ENCODE measurements at places on chromosomes 11 and 22.

DNA sequence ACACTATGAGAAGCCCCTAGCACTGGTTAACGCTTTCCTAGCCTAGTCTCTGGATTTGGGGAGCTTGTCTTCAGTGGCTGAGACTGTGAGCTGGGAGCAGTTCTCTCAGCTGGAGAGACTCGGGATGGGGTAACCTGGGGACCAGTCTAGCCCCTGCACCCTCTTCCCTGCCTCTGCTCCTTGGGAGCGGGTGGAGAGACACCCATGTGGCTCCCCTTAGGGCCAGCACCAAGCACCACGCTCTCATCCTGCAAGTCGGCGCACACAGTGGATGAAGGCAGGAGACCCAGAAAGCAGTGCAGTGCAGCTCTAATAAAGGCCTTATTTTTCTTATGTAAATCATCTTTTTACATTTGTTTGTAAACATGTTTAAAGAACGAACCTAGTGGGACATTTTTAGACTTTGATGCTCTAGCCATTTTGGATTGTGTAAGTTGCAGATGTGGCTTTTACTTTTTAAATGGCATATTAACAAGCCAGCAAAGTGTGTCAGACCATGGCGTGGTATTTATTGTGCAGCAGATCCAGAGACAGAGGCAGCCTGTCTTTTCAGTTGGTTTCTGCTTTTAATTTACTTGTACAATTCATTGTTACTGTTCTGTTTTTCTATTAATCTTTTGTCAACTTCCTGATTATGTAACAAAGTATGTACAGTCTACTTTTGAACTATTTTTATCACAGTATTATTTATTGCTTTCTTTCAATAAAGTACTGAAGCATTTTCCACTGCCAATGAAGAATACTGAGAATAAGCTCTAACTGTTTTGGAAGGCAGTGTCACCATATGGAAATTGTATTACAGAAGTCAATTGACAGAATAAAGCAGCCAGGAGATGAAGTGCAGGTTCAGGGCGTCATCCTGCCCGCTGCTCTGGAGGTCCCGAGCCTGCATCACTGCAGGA is 14.4 kb upstream of the CTTN start:
- no peak for DNase-seq

GRCh38 chr11:73204711-73205121 is 13.4 kb upstream of the P2RY2 start:
- DNase-seq: no peak

GRCh38 chr22:19871845-19872778 is 17.4 kb upstream of the GNB1L start:
- no peak for DNase-seq

GRCh38 chr11:2204361-2205213 is 33.0 kb upstream of the TH start:
- no peak for DNase-seq

DNA sequence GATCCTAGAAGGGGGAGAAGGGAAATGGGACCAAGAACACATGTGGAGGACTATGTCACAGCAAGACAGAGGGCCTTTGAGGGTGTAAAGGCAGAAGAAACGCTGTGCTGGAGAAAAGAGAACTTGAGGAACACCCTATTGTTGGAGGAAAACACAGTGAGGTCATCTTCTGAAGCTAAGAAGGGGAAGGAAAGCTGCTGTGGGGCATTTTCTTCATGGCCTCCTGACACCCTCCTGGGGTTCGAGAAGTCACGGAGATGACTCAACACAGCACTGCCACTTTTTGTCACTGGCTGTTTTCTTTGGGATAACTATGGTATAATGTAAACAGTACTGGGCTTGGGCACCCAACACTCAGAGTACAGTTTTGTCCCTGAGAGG is 492.6 kb upstream of the CADM1 start:
- no peak for DNase-seq

DNA sequence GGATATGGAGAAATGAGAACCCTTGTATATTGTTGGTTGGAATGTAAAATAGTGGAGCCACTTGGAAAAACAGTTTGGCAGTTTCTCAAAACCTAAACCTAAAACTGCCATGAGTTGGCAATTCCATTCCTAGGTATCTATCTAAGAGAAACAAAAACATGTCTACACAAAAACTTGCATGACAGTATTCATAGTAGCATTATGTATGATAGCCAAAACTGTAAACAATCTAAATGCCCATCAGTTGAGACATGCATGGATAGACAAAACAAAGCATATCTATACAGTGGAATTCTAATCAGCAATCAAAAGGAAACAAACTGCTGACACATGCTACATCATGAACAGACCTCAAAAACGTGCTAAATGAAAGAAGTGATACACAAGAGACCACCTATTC is 34.9 kb downstream of the TRAF6 start:
- no peak for DNase-seq

DNA sequence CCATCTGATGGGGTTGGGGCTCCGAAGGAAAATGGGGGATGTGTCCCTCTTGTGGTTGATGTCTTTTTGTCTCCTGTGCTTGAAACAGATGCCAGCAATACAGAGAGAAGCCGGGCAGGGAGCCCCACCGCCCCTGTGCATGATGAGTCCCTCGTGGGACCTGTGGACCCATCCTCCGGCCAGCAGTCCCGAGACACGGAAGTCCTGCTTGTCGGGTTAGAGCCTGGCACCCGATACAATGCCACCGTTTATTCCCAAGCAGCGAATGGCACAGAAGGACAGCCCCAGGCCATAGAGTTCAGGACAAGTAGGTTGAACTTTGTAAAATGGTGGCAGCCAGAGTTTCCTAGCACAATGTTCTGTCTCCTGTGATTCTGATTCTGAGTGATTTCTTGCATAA is 91.7 kb upstream of the OR4B1 start:
- DNase-seq: no peak

DNA sequence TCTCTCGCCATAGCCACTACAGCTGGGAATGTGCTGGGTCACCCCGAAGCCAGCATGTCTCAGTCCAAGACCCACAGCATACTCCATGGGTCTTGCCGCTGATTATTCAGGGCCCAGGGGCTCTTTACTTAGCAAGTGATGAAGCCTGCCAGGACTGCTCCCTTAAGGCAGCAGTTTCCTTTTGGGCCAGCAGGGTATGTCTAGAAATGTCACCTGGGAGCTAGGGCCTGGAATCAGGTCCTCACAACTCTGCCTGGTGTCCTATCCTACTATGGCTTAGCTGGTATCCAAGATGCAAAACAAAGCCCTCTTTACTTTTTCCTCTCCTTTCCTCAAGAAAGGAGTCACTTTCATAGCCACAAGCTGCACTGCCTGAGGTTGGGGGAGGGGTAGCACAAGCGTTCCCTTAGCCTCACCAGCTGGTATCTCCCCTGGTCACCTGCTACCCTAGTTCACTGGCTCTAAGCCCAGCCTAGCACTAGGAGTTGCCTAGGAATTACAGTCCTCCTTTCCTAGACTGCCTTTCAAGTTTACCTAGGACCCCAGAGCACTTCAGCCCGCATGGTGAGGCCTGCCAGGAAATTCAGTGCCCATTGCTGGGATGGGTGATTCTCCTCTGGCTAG is 22.6 kb upstream of the NCR3LG1 start:
- DNase-seq: no peak

DNA sequence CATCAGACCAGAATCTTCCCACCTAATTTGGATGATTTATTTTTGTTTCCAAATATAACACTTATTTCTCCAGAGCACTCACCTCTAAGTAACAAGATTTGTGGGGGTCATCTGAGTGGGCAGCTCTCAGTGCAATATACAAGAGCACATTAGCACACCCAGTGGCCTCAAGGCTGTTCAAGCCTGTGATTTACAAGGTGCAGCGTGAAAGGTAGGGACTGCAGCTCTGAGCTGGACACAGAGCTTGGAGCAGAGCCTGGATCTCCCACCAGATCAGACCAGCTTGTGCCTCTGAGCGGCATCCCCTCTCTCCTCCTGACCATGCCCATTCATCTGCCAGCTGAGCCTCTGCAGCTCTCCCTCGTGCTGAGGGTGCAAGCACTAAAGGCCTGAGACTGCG is 323.3 kb upstream of the ZC3H12C start:
- no peak for DNase-seq

DNA sequence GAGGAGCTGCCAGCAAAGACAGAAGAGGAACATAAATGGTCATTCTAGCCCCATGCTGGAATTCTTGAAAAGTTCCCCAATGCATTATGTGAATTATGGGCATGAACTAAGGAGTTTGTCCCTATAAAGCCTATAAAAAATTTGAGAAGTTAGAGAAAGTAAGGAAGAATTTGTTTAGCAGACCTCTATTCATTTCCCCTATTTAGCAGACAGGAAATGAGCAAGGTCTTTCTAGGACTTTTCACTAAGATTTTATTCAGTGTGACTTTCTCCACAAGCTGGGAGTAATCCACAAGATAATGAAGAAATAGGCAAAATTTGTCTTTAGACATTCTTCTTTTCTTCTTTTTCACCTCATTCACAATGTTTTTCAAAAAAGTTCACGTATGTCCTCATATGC is 20.0 kb downstream of the PRRG4 start:
- no peak for DNase-seq

DNA sequence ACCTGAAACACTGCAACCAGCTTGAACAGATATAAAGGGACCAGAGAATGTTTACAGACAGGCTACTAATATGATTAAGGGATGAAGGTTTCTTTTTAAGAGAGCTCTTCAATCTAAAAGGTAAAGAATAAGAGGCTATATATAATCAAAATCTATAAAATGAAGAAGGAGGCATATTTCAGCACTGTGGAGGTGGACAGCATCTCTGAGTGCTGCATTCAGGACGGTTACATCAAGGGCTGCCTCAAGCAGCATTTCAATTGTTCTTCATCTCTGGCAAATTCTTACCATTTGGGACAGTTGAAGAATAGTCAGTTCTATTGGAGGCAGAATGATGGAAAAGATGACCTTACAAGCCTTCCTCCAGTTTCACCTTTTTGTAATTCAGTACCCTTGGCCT is 139.6 kb upstream of the LMO1 start:
- DNase-seq: no peak

DNA sequence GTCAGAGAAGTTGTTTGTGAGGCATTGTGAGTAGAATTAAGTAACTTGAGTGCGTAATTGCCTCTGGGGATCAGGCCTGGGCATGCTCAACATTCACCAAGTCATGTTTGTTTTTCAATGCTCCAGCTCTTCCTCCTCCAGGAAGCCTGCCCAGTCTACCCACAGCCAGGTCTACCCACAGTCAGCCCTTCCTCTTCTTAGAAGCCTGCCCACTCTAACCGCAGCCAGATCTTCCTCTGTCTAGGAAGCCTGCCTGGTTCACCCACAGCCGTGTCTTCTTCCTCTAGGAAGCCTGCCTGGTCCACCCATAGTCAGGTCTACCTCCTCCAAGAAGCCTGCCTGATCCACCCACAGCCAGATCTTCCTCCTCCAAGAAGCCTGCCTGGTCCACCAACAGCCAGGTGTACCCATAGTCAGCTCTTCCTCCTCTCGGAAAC is 25.0 kb downstream of the LRP5 start:
- no peak for DNase-seq

GRCh38 chr11:120698918-120699317 is 187.4 kb downstream of the GRIK4 start:
- DNase-seq: no peak

- DNase-seq: peak; percentile 8
Observed at GRCh38 chr22:27885977-27886842, 32.8 kb downstream of the PITPNB start.

DNA sequence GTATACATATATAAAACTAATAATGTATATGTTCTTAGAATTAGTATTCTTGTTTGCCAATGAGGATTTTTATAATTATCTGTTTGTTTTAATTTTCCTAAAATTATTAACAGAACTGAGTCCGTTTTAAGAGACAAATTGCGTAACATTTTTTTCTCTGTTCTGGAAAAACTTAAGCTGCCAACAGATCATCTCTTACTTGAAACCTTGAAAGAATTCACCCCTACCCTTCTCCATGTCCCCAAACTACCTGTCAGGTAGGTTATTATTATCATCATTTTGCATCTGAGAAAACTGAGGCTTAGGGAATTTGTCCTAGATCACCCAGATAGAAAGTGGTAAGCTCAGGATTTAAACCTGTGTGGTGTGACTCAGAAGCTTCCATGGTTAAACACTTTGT is 14.7 kb downstream of the SLC5A4 start:
- no peak for DNase-seq

- no peak for DNase-seq
Observed at GRCh38 chr11:109305009-109305408, 117.0 kb upstream of the C11orf87 start.

- no peak for DNase-seq
Observed at GRCh38 chr11:69321877-69322361, 28.0 kb downstream of the MYEOV start.

- no peak for DNase-seq
Observed at GRCh38 chr11:400241-400689, 6.3 kb downstream of the PKP3 start.

- no peak for DNase-seq
Observed at GRCh38 chr11:70647188-70648166, 249.1 kb downstream of the CTTN start.

DNA sequence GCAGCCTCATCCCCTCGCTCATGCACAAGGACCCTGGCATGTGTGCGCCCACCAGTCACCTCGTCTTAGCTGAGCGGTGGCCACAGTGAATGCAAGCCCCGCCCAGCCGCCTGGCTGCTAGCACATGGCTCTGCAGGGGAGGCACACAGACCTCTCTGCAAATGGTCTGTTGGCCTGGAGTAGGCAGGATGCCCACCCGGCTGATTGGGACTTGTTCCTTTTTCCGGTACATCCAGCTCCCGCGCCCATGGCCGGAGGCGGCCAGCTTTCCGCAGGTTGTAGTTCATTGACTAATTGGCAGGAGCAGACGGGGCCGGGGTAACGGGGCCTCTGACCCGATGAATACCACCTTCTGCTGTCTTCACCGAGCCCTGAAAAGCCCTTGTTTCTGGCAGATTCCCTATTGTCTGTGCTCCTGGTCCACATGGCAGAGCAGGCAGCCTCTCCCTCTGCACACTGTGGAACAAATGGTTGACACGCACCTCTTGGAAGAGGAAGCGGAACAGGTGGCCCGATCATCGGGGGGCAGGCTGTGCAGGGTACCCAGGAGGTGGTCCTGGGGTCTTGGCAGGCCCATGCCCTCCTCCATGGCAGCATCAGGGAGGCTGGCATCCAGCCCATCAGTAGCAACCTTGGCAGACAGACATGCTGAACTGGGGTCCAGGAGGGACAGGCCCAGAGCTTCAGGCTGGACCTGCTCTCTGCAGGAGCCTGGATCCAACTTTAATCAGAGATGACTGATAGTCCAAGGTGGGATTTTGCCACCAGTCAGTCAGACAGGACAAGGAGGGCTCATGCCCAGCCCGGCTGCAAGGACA is 1512.0 kb downstream of the BRD1 start:
- DNase-seq: no peak

GRCh38 chr22:37817705-37818408 is 5.3 kb upstream of the GALR3 start:
- peak; percentile 81 for DNase-seq

DNA sequence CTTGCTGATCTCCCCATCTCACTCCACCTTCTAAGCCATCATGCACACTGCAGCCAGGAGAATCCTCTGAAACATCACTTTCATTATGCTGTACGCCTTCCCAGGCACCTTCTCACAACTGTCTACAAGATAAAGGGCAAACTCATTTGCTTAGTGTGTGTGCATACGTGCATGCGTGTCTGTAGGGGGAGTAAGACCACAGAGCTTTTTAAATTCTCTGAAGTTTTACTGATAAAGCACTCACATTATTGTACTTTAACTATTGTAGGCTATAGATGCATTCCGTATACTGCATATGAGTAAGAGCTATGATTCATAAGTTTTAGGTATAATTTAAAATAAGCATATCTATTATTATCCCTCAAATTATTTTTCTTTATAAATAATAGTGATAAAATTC is 15.3 kb upstream of the ANKK1 start:
- no peak for DNase-seq

- no peak for DNase-seq
Observed at GRCh38 chr11:71418643-71419042, 29.6 kb downstream of the DHCR7 start.
